HT-29 (cell line): ENCODE measurements at places on chromosomes 16 and 17. TPM values are rescaled to one million over a fixed set of nuclear protein-coding genes. Genes with fewer than 3 reads are reported as not detected.
A peak's percentile ranks its signal among the peaks of the same experiment; 100 is the strongest.

PTGES3L gene
- 0.52 and 0.66 TPM in 2 replicates for total RNA-seq

DNA sequence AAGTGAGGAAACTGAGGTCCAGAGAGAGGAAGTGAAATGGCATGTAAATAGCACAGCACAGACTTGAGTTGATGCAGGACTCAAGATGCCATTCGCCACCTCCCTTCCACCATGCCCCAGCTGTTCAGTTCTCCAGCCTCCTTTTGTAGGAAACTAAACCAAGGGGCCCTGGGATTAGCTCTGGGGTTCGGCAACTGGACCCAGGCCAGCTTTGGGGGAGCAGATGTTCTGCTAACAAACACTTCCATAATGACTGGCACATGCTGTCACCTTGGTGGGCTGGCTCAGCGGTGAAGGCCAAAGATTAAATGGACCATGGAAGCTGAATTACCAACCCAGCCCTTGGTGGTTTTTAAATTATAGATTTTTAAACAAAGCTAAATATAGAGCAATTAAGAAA lies 77.0 kb downstream of the IRX6 start:
- DNase-seq, result no peak

WDR59 gene
- 15.1 and 15.7 TPM in 2 replicates for total RNA-seq

DNA sequence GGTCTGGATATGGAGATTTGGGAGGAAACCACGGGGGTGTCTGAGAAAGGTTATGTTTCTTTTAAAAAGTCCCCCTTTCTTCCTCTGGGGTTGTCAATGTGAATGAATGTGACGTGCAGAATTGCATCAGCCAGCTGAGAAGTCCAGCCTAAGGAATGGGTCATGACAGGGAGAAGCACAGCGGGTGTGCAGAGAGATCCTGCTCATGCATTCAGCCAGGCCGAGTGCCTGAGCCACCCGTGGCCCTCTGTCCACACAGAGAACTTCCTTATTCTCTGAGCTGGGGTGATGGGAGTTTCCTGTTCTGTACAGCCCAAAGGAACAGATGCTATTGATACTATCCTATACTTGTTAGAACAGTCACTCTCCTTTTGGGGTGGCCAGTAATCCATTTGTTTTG lies 117.9 kb downstream of the CPPED1 start:
- no peak for DNase-seq

- no peak for DNase-seq
These were observed 66.5 kb downstream of the IGF2BP1 start for GRCh38 chr17:49063652-49064051.

KRTAP4-8 gene
- total RNA-seq, result not detected in 2 replicates

CCR7 gene
- not detected in 2 replicates for total RNA-seq

CORO6 gene
- 0.25 and 0.26 TPM in 2 replicates for total RNA-seq

SPATA22 gene
- not detected in 2 replicates for total RNA-seq

DNA sequence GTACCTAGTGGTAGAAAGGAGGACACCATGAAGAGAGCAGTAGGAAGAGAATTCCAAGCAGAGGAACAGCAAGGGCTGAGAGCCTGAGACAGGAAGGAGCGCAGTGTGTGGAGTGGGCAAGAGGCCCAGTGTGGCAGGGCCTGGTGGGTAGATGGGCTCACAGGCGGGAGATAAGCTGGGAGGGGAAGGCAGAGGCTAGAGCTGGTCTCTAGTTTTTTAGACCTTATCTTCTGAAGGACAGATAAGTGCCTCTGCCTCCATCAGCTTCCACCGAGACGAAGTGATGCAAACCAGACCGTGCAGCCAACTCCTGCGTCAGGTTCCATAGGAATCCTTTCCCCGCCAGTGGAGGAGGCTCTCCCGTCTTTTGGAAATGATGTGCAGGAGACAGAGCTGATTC lies 33.6 kb downstream of the CDH1 start:
- DNase-seq, result no peak

- peak; percentile 63 for DNase-seq
These were observed 1.0 kb downstream of the VEZF1 start for GRCh38 chr17:57986841-57987580.
